COR-L47 (cell line): ENCODE measurements at places on chromosomes 11 and 22.

GRCh38 chr11:44008088-44008501 lies 39.7 kb upstream of the ACCSL start:
- no peak for DNase-seq

DNA sequence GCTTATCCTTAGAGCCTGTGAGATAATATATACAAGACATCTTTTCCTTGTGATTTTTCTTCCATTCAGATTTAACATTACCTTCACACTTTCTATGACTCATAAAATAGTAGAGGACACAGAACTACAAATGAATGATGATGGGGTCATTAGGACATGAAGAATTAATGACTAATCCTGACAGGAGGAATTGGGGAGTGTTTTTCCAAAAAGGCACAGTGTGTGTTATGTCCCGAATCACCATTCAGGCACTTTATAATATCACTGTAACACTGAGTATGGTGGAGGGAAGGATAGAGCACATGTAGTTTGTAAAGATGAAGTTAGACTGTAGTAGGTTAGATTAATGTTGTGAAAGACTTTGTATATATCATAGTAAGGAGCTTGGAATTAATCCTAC lies 391.3 kb downstream of the JRKL start:
- DNase-seq: no peak

- no peak for DNase-seq
These were observed 9.9 kb upstream of the OR51V1 start for GRCh38 chr11:5210376-5210885.

- no peak for DNase-seq
These were observed 1.3 kb upstream of the THY1 start for GRCh38 chr11:119424276-119424675.

DNA sequence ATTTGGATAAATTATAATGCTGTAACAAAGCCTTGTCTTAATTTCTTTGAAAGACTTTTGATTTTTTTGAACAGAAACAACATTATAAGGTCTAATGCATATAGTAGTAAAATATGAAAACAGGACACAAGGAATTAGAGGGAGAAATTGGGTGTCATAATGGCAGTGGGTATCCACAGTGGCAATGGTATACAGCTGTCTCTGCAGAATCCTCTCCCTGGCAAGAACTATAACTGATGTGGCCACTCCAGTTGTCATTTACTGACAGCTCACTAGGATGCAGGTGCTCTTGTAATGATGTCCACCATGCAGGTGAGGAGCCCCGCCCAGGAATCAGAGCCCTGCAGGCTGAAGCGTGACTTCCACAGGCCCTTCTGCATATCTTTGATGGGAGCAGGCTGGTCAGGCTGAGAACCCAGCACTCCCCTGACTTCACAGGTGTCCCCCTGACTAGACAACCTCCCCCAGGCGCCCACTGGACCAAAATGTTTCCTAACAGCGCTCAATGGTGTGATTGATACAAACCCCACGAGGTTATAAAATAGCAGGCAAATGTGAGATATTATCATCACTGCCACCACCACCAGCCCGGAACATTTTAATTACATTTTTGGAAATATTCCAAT lies 32.8 kb upstream of the SERPIND1 start:
- DNase-seq: no peak

- DNase-seq: no peak
These were observed 7.0 kb downstream of the RELA start for GRCh38 chr11:65655570-65656332.
